HCT116 (cell line): ENCODE measurements at places on chromosomes 11 and 22.

- no peak for DNase-seq
These were observed 565 bp downstream of the NUCB2 start for GRCh38 chr11:17277024-17277584.

DNA sequence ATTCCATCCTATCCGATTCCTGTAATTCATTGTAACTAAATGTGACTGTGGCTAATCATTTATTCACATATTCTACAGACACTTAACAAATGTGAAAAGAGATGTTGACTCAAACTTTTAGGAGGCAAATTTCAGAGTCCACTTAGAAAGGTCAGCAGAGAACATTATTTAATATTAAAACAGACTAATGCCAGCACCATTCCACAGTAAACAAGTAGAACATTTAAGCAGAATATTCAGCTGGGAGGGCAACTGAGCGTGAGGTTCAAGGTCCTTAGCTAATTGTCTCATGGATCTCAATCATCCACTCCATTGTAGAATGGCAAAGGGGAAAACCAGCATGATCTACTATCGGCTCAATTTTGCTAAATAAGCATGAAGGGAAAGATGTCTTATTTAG lies 5.1 kb upstream of the SLC5A12 start:
- no peak for DNase-seq

DNA sequence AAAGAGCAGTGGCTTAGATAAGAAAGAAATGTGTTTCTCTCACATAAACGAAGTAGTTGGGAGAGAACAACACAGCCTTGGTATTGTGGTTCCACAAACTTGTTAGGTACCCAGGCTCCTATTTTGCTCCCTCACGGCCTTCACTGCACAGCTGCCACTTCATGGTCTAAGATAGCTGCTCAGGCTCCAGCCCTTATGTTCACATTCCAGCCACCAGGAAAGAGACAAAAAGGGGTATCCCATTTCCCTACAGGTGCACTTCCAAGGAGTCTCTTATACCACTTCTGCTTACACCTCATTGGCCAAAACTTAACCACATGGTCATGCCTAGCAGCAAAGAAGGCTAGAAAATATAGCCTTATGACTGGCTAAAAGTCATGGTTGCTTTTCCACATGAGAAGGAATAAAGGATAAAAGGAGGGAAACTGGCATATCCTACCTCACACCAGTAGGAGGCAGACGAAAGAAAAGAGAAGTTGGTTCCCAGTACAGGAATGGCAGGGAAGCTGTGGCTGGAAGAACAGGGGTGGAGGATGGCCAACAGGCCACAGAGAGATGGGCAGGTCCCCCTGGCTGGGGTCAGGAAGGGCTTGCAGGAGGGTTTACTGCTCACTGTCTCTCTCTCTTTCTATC lies 5.4 kb upstream of the HDHD5 start:
- peak; percentile 37 for DNase-seq

DNA sequence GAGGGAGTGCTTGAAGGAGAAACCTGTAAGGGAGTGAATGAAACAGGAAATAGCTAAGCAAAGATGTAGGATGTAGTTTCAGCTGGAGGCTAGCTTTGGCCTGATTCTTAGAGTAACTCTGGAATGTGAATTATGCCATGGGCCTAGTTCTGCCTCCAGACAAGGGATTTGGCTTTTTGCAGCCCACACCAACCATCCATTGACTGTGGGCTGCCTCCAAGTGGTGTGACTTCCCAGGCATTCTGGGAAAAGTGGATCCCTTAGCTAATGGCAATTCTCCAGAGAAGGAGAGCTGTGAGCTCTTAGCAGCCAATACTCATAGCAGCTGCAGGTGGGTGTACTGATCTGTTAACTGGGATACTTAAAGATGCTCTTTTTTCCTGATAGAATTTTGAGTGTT lies 2.0 kb upstream of the OR9I1 start:
- no peak for DNase-seq

GRCh38 chr11:28592141-28592540 lies 484.0 kb downstream of the METTL15 start:
- DNase-seq: no peak

GRCh38 chr11:120391854-120392253 lies 55.6 kb downstream of the ARHGEF12 start:
- no peak for DNase-seq

- no peak for DNase-seq
These were observed 3.6 kb downstream of the CD44 start for GRCh38 chr11:35142481-35143075.

DNA sequence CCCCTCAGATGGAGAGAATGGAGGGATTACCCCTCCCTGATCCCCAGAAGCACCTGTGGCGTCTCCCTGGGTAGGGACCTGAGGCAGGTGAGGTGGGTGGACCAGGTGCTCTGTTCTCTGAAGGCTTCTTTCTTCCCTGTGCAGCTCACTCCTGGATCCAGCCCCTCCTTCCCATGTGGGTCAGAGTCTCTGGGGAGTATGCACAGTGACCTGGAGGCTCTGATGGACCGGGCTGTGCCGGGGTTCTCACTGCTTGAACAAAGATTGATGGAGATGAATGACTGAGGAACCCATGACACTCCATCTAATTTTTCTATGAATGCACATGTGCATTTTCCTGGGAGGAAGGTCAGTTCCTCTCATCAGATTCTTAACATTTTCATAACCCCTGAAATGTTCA lies 78.6 kb upstream of the SHANK2 start:
- DNase-seq: no peak

GRCh38 chr11:59728913-59729312 lies 15.3 kb upstream of the OR10V1 start:
- DNase-seq: no peak

DNA sequence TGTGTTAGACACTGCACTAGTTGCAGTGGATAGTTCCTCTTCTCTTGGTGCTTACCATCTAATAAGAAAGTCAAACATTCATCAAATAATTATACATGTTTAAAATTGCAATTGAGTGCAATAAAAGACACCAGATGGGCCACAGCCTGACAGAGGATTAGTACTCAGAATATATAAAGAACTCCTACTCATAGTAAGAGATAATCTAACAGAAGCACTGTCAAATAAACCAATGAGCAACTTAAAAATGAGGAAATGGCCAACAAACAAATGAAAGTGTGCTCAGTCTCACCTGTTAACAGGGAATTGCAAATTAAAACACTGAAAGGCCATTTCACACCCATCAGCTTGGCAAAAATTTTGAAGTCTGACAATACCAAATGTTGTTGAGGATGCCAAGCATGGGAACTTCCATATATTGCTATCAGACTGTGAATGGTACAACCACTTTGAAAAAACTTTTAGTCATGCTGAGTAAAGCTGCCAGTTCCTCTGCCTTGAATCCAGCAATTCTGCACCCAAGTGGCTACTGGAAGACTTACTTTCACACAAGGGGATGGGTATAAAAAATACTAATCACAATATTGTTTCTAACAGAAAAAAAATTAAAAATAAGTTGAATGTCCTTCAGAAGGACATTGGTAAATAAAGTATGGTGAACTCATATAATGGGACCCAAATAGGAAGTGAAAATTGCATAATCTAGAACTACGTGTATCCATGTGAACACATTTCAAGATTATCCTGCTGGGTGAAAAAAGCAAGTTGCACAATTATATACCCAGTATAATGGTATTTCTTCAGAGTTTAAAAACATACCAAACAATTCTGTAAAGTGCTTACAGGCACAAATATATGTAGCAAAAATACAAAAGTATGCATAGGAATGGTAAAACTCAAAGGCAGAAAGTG lies 41.4 kb upstream of the CREB3L1 start:
- DNase-seq: no peak

DNA sequence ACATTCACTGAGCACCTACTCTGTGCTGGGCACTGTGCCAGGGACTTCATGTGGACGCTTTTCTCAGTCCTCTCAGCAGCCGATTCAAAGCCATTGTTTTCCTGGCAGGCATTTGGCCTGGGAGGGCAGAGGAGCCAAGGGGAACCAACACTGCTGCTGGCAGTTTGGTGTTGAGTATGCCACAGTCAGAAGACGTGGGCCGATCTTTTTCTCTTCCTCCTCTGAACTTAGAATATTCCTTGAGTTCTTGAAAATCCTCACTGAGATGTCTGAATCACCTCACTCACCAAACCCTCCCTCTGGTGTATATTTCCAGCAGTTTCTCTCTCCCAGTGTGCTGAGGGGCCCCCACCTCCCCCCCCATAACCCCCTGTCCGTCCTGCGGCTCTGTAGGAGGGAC lies 114.5 kb upstream of the CRYBB3 start:
- DNase-seq: no peak

DNA sequence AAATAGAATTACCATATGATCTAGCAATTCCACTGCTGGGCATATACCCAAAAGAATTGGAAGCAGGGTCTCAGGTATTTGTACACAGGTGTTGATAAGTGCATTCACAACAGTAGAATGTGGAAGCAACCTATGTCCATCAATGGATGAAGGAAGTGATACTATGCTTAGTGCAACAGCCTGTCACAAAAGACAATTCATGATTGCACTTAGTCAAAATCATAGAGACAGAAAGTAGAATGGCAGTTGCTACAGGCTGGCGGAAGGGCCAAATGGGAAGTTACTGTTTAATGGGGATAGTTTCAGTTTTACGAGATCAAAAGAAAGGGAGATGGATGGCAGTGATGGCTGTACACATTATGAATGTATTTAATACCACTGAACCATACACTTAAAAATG lies 42.0 kb downstream of the SGSM3 start:
- DNase-seq: no peak

DNA sequence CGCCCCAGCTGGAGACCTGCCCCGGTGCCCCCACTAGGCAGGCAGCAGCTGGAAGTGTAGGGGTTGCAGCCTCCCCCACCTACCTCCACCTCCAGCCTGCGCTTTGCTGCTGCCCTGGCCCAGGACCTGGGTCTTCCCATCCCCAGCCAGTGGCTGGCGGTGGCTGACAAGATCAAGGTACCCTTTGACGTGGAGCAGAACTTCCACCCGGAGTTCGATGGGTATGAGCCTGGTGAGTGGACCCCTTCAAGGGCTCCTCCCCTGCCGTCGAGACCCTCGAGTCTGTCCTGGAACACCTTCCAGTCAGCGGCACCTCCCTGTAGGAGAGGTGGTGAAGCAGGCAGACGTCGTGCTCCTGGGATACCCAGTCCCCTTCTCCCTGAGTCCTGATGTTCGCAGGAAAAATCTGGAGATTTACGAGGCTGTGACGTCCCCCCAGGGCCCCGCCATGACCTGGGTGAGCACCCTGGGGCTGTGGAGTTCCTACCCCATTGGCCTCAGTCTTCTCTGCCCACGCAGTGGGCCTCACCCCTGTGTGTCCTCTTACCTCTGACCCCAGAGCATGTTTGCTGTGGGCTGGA lies 4.4 kb downstream of the PGGHG start:
- DNase-seq: no peak

GRCh38 chr11:45165386-45165785 lies 18.9 kb downstream of the PRDM11 start:
- no peak for DNase-seq

- no peak for DNase-seq
These were observed 961 bp downstream of the IPO7 start for GRCh38 chr11:9385327-9385899.

GRCh38 chr11:4065086-4065485 lies 29.5 kb upstream of the RRM1 start:
- DNase-seq: no peak

DNA sequence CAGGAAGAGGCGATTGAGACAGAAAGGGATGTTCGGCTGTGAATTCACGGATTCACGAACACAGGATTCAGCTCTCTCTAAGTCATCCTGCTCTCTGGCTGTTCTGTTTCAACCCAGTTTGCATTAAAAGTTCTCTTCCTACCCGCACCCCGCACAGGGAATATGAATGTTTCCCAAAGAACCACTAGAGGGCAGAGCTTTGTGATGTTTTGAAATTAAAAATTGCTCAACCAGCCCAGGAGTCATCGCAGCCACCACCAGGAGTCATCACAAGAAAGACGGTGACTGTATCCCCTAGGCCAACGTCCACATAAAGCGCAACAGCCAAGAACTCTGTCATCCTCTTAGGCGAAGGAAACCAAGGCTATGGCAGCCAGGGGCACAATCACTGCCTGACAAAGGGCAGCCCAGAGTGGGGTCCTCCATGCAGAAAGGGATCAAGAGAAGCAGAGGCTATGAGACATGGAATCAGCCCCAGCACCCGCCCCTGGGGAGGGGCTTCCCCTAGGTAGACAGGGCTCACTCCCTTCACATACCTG lies 122.4 kb downstream of the WT1 start:
- DNase-seq: peak; percentile 63

DNA sequence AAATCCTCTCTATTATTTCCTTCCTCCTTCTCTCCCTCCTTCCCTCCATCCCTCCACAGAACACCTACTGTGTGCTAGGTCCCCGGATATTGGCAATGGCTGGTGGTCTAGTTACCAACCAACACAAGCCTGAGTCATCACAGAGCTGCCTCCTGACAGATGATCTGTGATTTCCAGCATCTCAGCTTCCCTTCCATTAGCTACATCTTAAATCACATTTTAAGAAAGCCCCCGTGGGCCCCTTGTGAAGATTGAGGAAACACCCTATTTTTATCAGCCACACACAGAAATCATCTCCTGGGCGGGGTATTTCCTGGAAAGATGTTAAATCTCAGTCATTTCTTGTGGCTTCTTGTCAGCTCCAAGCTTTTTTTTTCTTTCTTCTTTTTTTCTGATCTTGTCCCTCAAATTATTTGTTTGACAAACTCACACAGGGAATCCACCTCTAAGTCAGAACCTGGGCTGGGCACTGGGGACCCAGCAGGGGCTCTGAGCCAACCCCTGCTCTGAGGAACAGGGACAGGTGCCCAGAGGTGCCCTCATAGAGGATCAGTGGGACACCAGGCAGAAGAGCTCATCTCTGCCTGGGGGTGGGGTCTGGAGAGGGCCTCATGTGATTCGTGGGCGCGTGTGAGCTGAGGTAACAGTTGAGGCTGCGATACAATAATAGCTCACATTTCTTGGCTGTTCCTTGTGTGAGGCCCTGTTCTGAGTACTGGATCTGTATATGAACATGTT lies 42.4 kb downstream of the CACNA1I start:
- no peak for DNase-seq

DNA sequence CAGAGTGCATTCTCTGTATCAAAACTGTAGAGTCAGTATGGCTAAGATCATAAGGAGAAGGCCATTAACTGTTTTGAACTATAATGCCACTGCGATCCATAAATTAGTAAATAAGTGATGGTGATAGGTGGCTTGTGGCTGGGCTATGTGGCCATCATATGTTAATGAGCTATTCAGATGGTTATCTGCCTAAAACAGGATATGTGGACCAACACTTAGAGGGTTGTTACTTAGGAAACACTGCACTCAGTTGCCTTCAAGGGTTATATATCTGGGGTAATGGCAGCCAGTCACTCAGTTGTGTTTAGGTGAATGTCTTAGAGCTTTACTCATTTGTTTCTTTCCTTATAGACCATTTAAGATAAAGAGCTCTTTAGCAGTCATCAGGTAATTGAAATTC lies 66.0 kb downstream of the PPP2R1B start:
- no peak for DNase-seq

GRCh38 chr22:23678133-23678532 lies 12.7 kb upstream of the RGL4 start:
- no peak for DNase-seq
